ENCODE measurements at places on chromosomes 3 and 15.

GRCh38 chr15:39857132-39857531 is 62.9 kb downstream of the GPR176 start:
- no peak for DNase-seq

DNA sequence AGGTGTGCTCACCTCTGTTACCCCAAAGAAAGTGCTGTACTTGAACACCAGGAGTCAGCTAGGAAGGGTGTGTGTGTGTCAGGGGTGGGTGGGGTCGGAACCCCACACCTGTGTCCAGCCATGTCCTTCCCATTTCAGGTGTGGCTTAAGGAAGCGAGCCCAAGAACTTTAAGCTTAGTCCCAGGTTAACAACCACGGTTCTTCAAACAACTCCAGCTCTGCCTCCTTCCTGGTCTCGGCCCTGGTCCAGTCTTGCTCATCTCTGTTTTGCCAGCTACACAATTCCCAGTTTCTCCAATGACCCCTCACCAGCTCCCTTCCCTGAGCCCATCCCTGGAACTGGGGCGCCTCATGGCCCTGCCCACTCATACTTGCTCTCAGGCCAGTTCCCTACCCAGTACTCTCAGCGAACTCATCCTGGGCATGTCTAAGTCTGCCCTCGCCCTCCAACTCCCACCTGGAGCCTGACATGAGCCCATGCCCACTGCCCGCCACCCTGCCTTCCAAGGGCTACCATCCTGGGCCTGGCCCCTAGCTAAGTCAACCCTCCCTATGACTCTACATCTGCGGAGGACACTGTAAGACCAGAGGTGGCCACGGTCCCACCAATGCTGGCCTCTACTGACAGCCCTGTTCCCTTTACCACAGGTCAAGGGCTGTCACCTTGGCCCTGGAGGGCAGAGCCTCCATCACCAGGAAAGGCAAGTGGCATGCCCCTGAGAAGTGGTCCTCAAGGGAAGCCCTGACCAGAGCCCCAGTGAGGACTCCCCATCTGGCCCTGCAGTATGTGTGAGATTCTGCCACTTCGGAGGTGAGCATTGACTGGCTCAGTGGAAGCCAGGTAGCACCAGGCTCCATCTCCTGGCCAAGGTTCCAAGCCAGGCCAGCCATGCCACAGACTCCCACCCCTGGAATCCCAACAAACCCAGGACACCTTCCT is 9.2 kb downstream of the POC1A start:
- no peak for DNase-seq

- DNase-seq = no peak
These were observed 42.3 kb upstream of the FXR1 start for GRCh38 chr3:180870008-180870699.

DNA sequence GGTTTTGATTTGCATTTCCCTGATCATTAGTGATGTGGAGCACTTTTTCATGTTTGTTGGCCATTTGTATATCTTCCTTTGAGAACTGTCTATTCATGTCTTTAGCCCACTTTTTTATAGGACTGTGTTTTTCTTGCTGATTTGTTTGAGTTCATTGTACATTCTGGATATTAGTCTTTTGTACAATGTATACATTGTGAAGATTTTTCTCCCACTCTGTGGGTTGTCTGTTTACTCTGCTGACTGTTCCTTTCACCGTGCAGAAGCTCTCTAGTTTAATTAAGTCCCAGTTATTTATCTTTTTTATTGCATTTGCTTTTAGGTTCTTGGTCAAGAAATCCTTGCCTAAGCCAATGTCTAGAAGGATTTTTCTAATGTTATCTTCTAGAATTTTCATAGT is 91.1 kb upstream of the ATP11B start:
- DNase-seq = no peak

DNA sequence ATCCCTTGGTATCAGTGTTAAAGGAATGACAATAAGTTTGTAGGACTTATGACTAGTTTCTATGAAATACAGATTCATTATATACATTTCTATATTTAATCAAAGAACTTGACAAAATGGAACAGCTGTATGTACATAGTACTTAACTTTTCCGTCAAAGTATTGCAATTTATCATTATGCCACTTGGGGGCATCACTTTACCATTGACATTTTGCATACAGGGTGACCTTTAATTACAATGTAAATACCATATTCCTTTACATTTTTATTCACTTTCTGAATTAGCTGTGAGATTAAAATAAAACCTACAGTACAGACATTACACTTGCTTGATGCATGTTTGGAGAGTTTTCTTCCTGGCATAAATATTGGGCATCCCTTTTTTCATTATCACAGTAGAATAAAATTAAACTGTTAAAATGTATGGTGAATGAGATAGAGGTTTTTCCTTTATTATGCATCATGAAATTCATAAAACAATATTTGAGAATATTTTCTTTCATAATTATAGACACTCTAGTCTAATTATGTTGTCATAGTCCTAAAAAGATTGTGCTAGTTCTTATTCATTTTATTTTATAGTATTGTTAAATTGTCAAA is 6.9 kb downstream of the NEK11 start:
- DNase-seq = no peak

- peak; percentile 92 for DNase-seq
These were observed 42.6 kb downstream of the WHAMM start for GRCh38 chr15:82851981-82852511.

DNA sequence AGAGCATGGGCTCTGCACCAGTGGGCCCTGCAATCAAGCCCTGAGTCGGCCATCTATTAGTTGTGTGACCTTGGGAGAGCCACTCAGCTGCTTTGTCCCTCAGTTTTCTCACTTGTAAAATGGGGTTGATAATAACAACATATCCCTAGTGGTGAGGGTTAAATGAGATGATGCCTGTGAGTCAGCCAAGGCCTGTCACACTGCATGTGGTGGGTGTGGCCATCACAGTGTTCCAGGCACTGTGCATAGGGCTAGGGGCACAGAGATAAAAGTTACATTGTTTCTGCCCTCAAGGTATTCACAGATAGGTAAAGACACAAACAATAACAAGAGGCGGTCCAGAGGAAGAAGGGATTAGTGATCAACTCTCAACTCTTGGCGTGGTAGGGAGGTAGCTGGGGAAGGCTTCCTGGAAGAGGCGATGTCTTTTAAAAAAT is 19.5 kb downstream of the SMAD6 start:
- no peak for DNase-seq

- peak; percentile 34 for DNase-seq
These were observed 1.0 kb downstream of the PDE12 start for GRCh38 chr3:57557085-57557537.

DNA sequence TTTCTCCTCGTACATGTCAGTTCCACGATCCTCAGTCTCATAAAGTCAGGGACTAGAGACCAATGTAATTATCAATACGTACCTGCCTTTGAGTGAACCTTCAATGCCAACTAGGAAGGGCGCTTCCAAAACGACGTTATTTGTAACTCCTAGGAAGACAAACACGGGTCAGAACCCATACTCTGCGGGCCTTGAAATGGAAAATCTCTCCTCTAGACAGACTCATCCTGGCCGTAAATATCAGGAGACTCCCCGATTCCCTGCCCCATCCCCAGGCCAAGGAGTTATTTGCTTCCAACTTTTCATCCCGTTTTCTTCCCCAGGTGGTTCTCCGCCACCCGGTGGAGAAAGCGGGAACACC is 578 bp downstream of the OIP5 start:
- DNase-seq = no peak

DNA sequence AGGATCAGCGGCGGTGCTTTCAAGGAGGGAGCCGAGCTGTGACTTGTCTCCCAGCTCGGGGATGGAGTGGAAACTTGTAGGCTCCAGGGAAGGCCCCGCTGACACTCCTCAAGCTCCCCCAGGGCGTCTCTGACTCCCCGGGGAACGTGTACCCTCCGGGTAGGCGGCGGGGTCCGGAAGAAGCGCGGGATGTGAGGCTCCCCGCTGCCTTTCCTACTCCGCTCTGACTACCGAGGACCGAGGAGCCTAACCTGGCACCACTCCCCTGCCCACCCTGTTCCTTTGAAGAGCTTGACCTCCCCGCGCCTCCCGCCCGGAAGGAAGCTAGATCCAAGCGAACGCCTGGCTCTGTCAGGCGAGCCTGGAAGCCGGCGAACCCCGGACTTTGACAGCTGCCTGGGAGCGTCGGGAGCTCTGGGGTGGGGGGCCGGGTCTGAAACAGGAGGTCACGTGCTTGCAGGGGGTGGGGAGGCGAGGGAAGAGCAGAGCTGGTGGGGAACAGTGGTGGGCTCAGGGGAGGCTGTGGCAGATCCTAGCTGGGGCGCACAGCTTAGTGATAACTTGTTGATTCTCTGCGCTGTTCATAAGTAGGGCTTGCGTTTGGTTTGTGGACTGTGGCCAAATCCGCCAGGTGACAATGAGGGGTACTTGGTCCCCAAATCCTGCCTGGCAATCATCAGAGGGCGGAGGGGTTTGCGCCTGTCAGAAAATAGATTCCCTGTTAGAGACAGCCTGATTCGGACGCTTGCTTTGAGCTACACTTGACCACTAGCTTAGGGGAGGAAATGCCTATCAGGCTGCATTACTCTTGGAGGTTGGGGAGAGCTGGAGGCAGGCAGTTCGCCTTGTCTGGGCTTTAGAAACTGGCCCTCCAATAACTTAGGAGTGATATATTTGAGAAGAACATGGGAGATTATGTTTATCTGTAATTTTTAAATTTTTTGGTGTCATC is 1.2 kb downstream of the CLSTN2 start:
- DNase-seq = no peak

DNA sequence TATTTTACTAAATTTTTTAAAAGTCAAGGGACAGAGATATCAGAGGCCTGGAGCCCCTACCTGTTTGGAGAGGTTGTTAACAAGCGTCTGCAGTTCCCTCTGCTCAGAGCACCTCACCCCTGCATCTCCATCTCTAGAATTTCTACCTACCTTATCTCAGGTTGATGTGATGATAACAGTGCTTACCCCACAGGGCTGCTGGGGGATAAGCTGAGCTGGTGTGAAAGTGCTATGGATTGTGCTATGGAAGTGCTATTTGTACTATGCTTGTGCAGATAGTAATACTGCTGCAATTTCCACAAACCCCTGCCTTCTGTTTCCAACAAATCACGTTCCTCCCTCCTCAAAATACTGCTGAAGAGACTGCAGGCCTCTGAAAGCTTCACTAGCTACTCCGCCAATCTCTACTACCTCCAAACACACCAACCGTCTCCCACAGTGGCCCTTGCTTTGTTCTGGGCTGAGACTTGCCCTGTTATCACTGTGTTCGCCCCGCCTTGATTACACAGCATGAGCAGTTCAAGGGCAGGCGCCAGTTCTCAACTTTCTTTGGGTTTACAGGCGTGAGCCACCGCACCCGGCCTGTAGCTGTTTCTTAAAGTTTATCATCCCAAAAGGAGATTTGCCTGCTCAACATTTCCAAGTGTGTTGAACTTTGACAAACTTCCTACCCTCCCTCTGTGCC is 28.4 kb upstream of the PARL start:
- no peak for DNase-seq

DNA sequence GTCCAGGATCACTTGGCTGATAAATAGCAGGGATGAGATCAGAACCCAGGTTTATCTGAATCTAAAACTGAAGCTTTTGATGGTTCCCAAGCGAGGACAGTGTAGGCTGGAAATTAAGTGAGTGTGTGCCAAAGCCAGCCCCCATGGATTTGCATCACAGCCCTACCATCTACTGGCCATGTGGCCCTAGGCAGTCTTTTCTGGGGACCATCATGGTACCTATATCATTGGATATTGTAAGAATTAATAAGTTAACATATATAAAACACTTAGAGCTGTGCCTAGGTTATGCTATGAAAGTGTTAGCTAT is 32.8 kb upstream of the SSR3 start:
- DNase-seq = no peak

GRCh38 chr3:104951426-104951825 is 415.3 kb upstream of the ALCAM start:
- DNase-seq = peak; percentile 27

GRCh38 chr3:196620161-196620604 is 19.3 kb upstream of the NRROS start:
- peak; percentile 40 for DNase-seq

- DNase-seq = no peak
These were observed 246.5 kb upstream of the PLSCR5 start for GRCh38 chr3:146851665-146852064.

DNA sequence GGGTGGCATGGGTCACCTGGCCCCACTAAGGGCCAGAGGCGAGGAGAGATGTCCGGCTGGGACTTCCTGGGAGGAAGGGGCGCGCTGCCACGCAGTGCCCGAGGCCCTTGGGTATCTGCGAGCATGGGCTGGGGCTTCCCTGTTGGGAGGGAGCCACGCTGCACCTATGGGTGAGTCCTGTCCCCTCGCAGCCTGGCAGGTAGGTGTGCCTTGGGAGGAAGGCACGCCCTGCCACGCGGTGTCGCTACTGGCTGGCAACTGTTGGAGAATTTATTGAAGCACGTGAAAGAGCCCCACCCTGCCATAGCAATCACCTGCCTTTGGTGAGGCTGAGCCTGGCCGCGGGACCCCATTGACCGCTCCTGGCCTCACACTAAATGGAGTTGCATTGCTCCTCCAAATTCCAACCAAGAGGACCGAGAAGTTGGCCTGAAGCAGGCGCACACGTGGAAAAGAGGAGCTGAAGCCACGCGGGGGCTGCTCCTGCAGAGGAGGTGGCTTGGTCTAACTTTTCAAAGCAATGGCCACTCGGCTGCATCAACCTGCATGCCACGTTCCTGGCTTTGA is 134.2 kb downstream of the TJP1 start:
- DNase-seq = no peak

- no peak for DNase-seq
These were observed 4.0 kb downstream of the ANKDD1A start for GRCh38 chr15:64915518-64916227.

DNA sequence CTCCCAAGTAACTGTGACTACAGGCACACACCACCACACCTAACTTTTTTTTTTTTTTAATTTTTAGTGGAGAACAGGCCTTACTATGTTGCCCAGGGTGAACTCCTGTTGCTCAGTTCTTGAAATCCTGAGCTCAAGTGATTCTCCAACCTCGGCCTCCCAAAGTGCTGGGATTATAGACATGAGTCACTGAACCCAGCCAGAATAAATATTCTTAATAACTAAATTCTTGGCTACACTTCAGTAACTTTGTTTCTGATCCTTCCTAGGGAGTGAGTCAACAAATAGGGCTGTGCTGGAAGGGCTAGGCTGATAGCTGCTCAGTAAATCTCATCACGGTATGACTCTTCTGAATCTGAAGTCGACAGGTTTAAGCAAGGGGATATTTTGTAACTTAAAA is 56.6 kb downstream of the P3H2 start:
- peak; percentile 94 for DNase-seq

DNA sequence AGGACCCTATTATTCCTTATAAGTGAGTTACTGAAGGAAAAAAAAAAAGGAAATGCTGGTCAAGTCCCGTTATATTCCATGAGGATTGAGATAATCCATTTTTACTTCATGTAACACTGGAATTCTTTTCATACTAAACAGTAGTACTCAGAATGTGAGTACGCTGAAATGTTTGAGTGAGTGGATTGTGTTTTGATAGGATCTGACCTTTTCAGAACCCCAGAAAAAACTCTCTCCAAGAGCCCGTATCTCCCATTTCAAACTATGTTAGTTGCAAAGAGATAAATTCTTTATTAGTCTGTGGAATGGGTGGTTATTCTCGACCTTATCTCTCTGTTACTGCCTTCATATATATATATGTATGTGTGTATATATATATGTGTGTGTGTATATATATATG is 2.5 kb upstream of the LPP start:
- peak; percentile 68 for DNase-seq

GRCh38 chr15:82739086-82739485 is 29.4 kb upstream of the AP3B2 start:
- peak; percentile 20 for DNase-seq

GRCh38 chr3:72892870-72893269 is 5.0 kb downstream of the GXYLT2 start:
- no peak for DNase-seq

- peak; percentile 81 for DNase-seq
These were observed 90.3 kb downstream of the FMN1 start for GRCh38 chr15:33104212-33104611.
